ENCODE measurements at places on chromosomes 11 and 22.

DNA sequence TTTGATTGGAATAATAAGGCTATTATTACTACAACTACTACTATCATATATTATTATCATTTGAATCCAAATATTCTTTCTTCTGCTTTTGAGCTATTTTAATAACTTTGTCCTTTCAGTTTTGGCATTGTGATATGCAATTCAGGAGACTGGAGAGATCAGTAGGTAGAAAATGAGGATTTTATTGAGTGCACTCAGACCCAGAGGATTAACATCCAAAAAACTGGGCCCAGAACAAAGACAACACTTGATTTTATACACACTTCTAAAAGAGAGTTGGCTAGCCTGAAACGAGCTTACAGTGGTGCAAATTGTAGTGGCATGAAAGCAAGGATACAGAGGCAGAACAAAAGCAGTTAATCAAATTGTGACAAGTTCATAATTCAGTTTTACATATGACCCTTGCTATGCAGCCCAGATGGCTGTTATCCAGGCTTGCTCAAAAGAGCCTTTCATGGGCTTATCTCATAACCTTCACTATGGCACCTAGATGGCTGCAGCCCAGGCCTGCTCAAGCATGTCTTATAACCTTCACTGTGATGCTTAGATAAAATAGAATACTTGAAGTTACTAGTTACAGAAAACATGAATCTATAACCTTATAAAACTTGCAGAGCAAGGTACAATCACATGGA lies 796.3 kb upstream of the RAG2 start:
- no peak for DNase-seq

GRCh38 chr11:120610111-120610510 lies 98.6 kb downstream of the GRIK4 start:
- DNase-seq: no peak

DNA sequence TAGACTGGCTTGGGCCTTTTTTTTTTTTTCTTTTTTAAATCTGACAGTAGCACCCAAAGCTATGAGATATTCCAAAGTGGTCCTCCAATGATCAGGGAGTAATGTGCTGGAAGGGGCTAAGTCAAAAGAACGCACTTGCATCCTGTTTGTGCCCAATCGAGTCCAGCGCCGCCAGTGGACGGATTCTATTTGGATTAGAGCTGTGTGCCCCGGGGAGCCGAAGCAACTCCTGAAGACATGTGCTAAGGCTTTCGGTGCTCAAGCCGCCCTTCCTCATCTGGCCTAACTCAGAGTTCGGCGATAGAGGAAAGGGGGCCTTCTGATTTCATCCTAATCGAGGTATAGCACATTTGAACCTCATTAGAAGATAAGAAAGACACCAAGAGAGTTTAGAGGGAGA lies 147.8 kb upstream of the NECTIN1 start:
- no peak for DNase-seq

GRCh38 chr11:91136631-91137030 lies 913.8 kb upstream of the CHORDC1 start:
- DNase-seq: no peak

DNA sequence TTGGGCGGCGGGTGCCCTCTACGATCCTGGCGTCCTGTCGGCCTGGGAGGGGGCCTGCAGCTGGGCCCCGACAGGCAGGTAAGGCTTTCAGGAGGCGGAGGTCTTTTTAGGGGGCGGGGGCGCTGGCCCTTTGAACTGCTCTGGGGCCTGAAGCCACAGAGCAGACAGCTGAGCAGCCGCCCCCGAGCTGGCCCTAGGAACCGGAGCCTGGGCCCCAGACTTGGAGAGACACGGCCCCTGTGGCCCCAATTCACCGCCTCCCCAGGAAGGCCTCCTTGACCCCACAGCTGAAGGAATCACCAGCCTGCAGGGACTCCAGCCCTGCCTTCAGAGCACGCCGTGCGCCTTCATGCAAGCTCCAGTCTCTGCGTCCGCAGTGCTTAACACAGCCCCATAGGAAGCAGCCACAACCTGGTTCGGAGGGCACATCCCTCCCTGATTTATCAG lies 618 bp upstream of the CERK start:
- no peak for DNase-seq

DNA sequence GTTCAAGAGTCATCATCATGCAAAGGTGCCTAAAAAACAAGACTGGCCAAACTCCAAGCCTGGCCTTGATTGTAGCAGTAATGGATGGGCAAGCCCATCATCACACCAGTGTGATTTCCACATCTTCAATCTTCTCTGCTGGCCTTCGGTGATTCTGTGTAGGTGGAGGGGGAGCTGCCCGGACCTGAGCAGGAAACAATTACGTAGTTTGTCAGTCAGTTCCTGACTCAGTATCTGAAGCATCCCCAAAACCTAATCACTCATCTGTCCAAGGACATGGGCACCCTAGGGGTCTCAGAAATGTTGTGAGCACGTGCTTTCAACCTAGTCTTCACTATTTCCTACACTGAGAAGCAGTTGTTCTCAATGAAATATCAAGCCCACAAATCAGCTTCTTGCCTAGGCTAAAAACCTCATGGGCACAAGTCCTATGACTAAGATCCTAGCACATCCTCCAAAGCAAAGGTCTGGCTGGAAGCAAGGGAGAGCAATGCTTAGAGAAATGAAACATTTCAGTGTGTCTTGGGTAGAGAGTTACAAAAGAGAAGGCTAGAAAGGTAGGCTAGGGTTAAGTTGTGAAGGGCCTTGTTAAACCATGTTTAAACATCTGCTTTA lies 24.6 kb downstream of the ATG16L2 start:
- peak; percentile 57 for DNase-seq

GRCh38 chr11:127815331-127815730 lies 772.0 kb downstream of the ETS1 start:
- no peak for DNase-seq

- DNase-seq: no peak
Measured at GRCh38 chr22:46139895-46140350, 10.4 kb upstream of the PPARA start.

DNA sequence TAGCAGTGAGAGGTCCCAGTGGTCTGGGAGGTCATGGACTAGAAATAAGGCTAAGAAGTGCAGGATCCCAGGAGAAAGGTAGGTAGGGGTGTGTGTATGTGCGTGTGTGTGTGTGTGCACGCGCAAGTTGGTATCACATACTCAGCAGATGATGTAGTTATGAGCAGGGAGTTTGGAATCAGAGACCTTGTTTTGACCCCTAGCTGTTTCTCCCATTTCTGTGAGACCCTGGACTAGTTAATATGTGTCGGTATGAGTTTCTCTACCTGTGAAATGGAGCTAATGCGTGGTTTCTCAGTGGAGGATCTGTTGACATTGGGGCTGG lies 1.3 kb downstream of the SERPING1 start:
- DNase-seq: peak; percentile 28

DNA sequence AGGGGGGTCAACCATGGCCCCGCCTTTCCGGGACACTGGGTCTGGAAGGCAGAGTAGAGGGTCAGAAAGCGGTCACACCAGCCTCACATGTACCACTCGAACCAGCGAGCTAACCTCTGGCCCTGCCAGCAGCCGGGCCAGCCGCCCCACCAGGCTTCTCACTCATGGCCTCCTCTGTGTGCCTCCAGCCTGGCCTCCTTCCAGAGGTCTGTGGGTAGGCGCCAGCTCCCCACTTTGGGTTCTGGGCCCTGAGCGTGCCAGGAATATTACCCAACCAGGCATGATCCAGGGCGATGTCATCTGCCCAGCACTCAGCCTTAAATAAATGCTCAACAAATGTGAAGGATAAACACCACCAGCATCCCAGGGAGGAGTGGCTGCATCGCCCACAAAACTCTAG lies 5.8 kb downstream of the SCUBE1 start:
- DNase-seq: no peak
